Activated B cell treated with CpG ODN at 0.5 μM for 24 hours (primary cell): ENCODE measurements at places on chromosomes 5 and 9.

DNA sequence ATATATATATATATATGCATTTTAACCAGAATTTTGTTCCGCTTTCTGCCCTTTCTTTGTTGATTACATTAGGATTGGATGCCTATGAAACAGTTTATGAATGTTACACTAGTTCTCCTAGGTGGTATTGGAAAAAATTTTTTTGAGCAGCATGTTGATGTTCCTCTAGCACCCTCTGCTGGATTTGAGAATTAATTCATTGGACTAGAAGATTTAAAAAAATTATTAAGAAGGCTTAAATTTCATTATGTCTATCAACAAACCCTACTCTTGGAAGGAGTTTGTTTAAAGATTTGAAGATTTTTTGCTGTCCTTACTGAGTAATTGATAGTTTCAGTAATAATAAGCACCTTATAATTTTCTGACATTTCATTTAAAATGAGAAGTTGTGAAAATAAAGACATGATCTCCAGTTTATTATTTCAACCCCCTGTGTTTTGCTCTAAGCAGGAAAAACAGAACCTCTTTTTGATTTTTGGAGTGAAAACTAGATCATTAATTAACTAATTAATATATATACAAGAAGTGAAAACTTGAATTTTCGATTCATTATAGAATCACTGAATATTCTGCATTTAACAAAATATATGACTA lies 89.6 kb downstream of the CCDC171 start:
- DNase-seq, result no peak
- H3K27me3 ChIP-seq, result no peaks in the 10 kb centered on the region
- H3K36me3 ChIP-seq, result no peaks in the 10 kb centered on the region
- H3K4me3 ChIP-seq, result no peak overlapping the region
- no peak overlapping the region for H3K27ac ChIP-seq

DNA sequence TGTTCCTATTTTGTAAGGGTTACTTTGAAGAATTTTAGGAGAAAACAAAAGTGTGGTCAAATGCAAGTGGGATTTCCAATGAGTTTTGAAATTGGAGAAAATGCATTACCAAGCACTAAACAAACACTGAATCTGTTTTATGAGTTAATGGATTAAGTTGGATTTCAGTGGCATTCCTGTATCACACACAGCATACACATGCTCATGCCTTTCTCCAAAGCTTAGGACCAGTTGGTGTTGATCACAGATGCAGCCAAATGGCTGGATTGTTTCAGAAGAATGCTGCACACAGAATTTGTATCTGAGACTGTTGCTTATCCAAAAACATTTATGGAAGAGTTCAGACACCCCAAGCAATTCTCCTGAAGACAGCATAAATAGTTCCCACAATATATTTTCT lies 611.1 kb downstream of the ACTL7B start:
- H3K4me1 ChIP-seq, result no peaks in the 10 kb centered on the region
- no peak overlapping the region for H3K4me3 ChIP-seq
- no peak overlapping the region for H3K27ac ChIP-seq
- H3K27me3 ChIP-seq, result no peaks in the 10 kb centered on the region

DNA sequence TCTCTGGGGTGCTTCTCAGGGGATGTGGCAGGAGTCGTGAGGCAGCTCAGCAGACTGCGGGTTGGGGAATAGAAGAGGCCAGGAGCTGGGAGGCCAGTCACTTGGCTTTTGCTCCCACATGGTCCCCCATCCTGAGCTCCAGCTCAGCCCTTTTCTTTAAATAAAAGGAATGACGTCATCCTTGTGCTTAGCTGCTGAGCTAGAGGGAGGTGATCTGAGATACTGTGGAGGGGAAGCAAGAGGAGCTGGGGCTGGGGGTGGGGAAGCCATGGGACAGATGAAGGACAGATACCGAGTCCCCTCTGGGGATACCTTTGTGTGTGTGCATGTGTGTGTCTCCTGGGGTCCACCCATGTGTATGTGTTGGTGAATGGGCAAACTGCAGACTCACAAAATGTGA lies 89.0 kb upstream of the ARAP3 start:
- no peaks in the 10 kb centered on the region for H3K4me1 ChIP-seq
- no peak overlapping the region for H3K27ac ChIP-seq
- H3K27me3 ChIP-seq, result peaks cover 7% of the 10 kb centered on the region
- no peak overlapping the region for H3K4me3 ChIP-seq

- peaks cover 2% of the 10 kb centered on the region for H3K27me3 ChIP-seq
- no peak overlapping the region for H3K27ac ChIP-seq
- no peak for DNase-seq
- no peak overlapping the region for H3K4me3 ChIP-seq
- H3K36me3 ChIP-seq, result no peaks in the 10 kb centered on the region
Measured at GRCh38 chr9:81532251-81532650, 157.1 kb downstream of the TLE1 start.

DNA sequence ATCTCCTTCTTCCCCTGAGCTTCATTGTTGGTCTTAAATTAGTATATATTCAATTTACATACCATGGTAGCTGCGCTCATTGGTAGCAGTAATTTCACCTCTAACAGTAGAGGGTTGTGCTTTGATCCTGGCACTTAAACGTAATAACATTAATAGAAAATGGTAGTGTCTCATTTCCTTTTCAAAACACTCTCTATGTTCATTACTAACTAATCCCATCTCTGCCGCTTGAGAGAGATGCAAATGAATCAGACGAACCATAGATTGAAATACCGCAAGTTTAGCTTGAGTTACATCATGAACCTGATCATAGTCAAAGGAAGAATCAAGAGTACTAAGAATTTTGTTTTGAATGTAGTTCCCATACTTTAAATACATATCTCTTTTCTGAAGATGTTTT lies 2.2 kb downstream of the THBS4 start:
- DNase-seq, result no peak
- peaks cover 46% of the 10 kb centered on the region for H3K27me3 ChIP-seq
- no peak overlapping the region for H3K27ac ChIP-seq

- no peak overlapping the region for H3K27ac ChIP-seq
- no peaks in the 10 kb centered on the region for H3K27me3 ChIP-seq
- no peaks in the 10 kb centered on the region for H3K4me1 ChIP-seq
- H3K4me3 ChIP-seq, result no peak overlapping the region
- no peaks in the 10 kb centered on the region for H3K36me3 ChIP-seq
Measured at GRCh38 chr5:101338226-101338625, 435.1 kb upstream of the ST8SIA4 start.

DNA sequence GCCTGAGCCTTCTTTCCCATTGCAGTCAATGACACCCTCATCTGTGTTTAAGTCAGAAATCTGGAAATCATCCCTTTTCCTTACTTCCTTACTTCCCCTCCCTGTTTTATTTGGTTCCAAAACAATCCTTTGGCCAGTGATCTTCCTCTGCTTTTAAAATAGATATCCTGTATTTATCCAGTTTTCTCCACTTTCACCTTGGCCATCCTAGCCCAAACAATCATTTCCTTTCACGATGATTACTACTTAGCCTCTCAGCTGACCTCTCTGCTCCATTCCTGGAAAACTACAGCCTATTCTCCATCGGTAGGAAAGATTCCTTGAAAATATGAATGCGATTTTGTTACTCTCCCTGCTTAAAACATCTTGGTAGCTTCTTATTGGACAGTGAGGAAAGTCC lies 565.4 kb downstream of the TLR4 start:
- no peak for DNase-seq
- no peaks in the 10 kb centered on the region for H3K36me3 ChIP-seq
- no peak overlapping the region for H3K4me3 ChIP-seq
- no peaks in the 10 kb centered on the region for H3K27me3 ChIP-seq
- H3K27ac ChIP-seq, result no peak overlapping the region

DNA sequence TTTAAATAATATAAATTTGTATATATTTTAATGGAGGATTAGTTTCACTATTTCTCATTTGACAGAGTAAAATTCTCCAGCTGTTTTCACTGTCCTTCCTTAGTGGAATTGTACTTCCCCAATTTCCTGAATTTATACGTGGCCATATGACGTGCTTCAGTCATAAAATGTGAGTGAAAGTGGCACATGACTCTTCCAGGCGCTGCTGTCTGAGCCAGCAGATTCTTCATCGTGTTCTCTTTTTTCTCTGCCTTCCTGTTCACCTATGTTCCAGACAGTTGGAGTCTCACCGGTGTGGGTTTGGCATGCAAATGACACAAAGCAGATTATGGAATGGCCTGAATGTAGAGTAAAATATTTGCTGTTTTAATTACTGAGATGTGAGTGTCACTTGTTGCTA lies 684.1 kb downstream of the SEMA5A start:
- no peak overlapping the region for H3K4me3 ChIP-seq
- H3K36me3 ChIP-seq, result no peaks in the 10 kb centered on the region
- H3K27me3 ChIP-seq, result no peaks in the 10 kb centered on the region

GRCh38 chr5:43190755-43191603 lies 1.0 kb upstream of the NIM1K start:
- DNase-seq, result no peak
- H3K36me3 ChIP-seq, result no peaks in the 10 kb centered on the region
- no peak overlapping the region for H3K27ac ChIP-seq
- H3K4me3 ChIP-seq, result peak overlapping the region; percentile 84
- peaks cover 17% of the 10 kb centered on the region for H3K27me3 ChIP-seq

DNA sequence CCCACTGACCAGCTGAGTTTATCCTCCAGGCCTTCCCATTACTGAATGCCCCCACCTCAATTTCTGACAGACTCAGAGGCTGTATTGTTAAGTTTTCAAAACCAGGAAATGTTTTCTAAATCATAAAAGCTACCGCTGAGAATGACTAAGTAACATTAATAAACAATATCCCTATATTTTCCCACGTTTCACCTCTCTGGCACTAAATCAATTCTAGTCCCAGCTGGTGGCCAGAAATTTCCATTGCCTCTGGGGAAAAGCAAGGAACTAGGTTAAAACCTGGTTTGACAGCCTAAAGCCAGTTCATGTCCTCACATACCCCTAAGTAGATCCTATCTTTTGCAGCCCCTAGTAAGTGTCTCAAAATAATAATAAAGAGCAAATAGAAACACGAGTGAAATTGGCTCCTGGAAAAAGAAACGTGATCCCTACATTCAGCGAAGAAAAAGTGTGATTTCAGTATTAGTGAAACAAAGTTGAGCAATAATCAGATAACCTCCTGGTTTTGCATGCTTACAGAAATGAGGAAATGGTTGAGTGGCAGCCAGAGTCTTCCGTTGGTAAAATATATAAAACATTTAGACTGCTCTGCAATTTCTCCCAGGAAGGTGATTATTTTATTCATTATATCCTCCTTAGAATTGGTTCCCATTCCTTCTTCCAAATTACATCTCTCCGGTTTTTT lies 110.9 kb downstream of the ESM1 start:
- no peak overlapping the region for H3K4me3 ChIP-seq
- no peaks in the 10 kb centered on the region for H3K36me3 ChIP-seq
- no peak overlapping the region for H3K27ac ChIP-seq
- H3K27me3 ChIP-seq, result peaks cover 30% of the 10 kb centered on the region

DNA sequence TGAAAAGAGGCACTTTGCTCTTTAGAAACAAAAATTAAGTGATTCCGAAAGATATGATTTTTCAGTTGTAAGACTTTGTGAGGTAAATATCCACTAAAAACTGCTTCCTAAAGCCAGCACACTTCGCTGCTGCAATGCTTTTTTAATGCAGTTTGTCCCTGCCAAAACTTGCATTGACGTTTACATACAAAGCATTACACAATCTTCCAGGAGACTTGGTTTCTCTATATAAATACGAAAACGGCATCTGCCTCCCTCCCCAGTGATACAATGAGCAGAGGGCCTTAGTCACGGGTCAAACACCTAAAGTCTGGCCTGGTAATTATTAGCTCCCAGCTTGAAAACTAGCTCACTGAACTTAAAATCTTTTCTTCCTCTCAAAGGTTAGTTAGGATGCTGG lies 170.7 kb downstream of the TSSK1B start:
- no peaks in the 10 kb centered on the region for H3K36me3 ChIP-seq
- DNase-seq, result no peak

GRCh38 chr5:59648038-59648831 lies 245.3 kb downstream of the PDE4D start:
- H3K36me3 ChIP-seq, result peaks cover 5% of the 10 kb centered on the region
- DNase-seq, result no peak

GRCh38 chr5:96083361-96083881 lies 121.8 kb upstream of the ELL2 start:
- H3K4me3 ChIP-seq, result no peak overlapping the region
- DNase-seq, result no peak
- no peaks in the 10 kb centered on the region for H3K4me1 ChIP-seq
- no peaks in the 10 kb centered on the region for H3K36me3 ChIP-seq

DNA sequence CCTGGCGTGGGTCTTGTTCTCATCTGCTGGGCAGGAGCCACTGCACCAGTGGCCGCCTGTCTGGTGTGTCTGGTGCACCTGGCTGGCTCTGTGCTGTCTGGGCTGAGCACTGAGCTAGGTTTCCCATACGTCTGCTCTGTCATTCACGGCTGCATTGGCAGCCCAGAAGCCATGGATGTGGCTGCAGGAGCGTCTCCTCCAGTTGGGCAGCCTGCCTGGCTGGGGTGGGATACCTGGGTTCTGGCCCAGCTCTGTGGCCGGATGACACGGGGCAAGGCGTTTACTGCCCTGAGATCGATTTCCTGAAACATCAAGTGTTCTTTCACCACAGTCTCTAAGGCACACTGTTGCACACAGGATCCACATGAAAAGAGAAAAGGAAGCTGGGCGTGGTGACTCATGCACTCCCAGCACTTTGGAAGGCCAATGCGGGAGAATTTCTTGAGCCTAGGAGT lies 25.5 kb upstream of the SLC25A51 start:
- H3K4me3 ChIP-seq, result no peak overlapping the region
- no peaks in the 10 kb centered on the region for H3K4me1 ChIP-seq
- peaks cover 3% of the 10 kb centered on the region for H3K27me3 ChIP-seq

- H3K4me1 ChIP-seq, result no peaks in the 10 kb centered on the region
- no peak for DNase-seq
- H3K36me3 ChIP-seq, result no peaks in the 10 kb centered on the region
- no peak overlapping the region for H3K27ac ChIP-seq
Measured at GRCh38 chr9:122453677-122454135, 24.0 kb downstream of the OR1J1 start.

DNA sequence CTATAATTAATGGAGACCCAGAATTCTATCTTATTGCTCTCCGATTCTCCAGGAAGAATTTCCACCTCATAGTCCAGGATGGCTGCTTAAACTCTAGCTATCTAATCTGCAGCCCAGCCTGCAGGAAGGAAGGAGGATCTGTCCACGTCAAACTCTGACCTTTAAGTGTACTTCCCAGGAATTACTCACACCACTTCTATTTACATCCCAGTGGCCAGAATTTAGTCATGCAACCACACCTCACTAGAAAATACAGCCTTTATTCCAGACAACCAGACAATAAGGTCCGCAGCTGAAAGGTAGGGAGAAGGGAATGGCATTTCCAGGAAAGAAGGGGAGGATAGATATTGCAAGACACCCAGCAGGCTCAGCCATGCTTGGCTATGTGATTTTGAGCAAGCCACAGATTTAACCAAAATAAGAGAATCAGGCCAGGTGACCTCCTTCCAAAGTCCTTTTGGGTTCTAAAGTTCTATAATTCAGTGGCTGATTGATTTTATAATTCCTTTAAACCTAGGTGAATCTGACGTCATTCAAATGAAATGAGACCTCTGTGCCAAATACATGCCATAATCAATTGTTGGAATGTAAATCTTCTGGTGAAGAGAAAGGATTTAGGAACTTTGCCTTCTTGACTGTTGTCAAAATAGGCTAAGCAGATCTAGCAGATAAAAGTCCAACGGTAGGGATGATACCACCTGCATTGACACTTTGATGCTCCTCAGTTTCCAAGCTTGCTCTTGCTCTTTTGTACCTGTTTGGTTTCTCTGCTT lies 3.7 kb upstream of the DENND1A start:
- peaks cover 17% of the 10 kb centered on the region for H3K4me1 ChIP-seq
- peaks cover 4% of the 10 kb centered on the region for H3K36me3 ChIP-seq
- H3K4me3 ChIP-seq, result no peak overlapping the region
- no peak overlapping the region for H3K27ac ChIP-seq
